WTC11 (cell line): ENCODE measurements at places on chromosomes 2 and 18. TPM values are rescaled to one million over a fixed set of nuclear protein-coding genes. Genes with fewer than 3 reads are reported as not detected.

HOXD12 gene
- total RNA-seq = 0.17 TPM in 1 of 3 replicates, not detected in the others

LIMS2 gene
- total RNA-seq = 1.9 to 2.5 TPM (median 2.4 TPM) in 3 replicates

CABYR gene
- 12.9 to 19.3 TPM (median 16.1 TPM) in 3 replicates for total RNA-seq

LCT gene
- 0.02 TPM in 1 of 3 replicates, not detected in the others for total RNA-seq
